ENCODE measurements at places on chromosomes 2 and 18.

DNA sequence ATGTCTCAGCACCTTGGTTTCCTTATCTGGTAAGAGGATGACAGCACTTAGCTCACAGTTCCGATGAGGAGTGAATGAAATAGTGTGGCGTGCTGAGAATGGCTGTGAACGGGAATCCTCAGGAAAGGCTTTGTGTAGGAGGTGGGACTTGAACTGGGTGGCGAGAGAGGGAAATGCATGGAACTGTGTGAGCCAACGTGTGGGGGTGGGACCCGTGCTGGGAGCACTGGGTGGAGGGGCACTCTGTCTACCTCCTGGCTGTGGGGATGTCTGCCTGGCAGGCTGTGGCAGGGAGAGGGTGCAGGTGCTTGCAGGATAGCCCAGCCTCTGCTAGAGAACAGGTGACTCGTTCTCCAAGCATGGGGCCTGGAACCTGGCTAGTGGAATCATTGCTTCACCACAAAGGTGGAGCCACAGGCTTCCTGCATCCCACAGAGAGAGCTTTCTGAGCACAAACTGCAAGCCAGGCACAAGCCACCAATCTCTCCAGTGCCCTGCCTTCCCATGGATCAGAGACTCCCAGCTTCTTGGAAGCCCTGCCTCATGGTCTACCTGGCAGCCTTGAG, 145.2 kb downstream of the CELF4 start:
- no peak for DNase-seq

DNA sequence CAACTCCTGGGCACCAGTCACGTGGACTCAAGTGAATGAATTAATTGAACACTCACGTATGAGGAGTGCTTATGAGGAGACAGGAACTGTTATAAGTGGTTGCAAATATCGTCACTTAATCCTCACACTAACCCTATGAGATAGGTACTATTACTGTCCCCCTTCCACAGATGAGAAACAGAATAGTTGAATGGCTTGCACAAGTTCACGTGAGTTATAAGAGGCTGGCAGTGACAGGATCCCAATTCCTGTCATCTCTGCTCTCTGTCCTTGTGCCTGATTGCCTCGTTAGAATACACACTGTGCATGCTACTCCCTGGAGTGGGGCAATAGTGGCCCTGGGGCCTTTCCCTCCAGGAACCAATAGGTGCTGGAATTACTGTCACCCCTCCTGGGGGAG, 253.5 kb downstream of the DYSF start:
- DNase-seq: no peak

DNA sequence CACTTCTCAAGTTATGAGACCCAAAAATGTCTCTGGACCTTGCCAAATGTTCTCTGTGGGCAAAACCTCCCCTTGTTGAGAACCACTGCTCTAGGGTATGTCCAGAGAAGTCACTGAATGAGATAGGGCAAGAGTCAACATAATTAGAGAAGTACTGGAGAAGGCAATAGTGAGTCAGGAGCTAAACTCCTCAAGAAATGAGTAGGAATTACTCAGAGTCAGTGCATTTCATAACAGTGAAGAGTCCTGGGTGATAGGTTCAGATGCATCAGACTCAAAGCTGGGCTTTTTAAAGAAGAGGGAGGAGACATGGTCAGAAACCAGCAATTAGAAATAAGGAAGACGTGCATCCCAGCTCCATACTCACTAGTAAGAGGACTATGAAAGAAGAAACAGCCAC, 38.6 kb upstream of the IHH start:
- DNase-seq: no peak

DNA sequence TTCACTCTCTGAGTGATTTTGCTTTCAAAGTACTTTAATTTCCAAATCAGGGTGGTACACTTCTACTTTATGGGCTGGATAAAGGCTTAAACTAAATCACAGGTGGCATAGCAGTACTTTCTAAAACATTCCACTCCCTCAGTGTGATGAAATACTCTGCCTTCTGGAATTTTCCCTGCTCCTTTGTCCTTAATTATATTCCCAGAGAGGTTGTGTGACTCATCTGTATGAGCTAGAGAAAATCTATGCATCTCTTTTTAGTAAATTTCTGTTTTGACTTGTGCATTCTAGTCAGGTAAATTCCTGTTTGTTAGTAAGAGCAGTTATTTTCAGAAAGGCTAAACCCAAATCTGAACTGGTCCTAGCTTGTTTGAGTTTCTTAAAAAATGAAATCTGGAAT, 29.0 kb upstream of the PLA2R1 start:
- no peak for DNase-seq

DNA sequence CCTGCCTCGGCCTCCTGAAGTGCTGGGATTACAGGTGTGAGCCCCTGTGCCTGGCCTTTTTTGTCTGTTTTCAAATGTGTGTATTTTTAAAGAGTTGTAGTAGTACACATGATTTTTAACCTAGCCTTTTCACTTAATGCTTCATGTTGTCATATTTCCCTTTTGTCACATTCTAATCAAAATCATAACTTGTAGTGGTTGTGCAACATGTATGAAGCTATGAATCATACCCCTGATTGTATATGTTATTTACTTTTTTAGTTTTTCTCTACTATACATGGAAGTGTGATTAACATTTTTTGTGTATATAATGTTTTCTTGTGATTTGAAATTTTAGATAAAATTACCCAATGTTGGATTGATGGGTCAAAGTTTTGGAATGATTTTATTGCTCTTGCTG, 8.5 kb downstream of the GEN1 start:
- DNase-seq: no peak

DNA sequence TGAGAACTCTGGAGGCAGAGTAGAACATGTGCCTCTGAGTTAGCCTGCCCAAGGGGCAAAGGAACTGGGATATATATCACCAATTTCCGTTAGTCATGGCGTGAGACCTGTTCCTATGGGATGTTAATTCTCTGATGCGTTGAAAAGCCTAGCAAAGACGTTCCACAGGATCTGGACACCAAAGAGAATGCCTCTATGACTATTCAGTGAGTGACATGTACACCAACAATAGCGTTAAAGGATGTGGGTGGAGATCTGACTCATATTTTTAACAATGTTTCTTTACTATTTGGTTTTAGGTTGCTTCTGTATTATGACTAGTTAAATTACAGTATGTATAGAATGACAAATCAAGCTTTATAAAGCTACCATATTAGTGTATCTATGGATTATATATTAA, 320.9 kb upstream of the MC4R start:
- no peak for DNase-seq

DNA sequence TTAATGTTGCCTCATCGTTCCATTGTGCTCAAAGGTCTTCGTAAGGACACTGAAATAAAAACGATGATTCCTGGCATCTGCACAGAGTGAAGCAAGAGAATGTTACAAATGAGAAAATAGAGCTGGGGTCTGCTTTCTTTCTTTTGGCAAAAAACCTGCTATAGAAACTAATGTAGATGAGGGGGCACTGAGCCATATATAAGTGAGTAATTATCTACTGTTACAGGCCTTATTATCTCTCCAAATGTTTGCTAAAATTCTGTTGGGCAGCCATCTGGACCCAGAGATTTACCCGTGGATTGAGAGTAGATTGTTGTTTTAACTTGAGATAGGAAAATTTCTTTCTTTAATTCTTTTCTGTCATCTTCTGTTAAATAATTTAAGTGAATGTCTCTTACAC, 472.5 kb upstream of the PIK3C3 start:
- DNase-seq: no peak

- DNase-seq: no peak
Measured at GRCh38 chr18:28576941-28577340, 400.0 kb upstream of the CDH2 start.

- no peak for DNase-seq
Measured at GRCh38 chr18:23711426-23711825, 22.2 kb downstream of the LAMA3 start.

DNA sequence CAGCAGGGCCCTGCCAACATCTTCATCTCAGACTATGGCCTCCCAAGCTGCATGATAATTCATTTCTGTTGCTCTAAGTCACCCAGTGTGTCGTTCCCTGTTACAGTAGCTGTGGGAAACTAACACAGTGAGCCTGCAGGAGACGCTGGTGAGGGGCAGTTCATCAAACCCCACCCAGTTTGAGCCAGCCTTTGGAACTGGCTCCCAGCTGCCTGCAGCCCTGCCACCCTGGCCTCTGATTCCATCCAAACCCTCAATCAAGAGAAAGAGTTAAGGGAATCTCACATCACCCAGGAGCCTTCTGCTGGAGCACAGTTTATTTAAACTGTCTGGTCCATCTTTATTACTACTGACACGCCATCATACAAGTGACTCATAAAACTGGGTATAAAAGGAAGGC, 64.9 kb upstream of the ZCCHC2 start:
- no peak for DNase-seq

- no peak for DNase-seq
Measured at GRCh38 chr2:11930211-11930761, 183.9 kb downstream of the LPIN1 start.

- no peak for DNase-seq
Measured at GRCh38 chr18:78736015-78736690, 243.5 kb upstream of the SALL3 start.

GRCh38 chr2:219408204-219408603, 10.0 kb upstream of the DES start:
- DNase-seq: no peak

GRCh38 chr2:23655934-23656596, 270.9 kb downstream of the ATAD2B start:
- DNase-seq: no peak

DNA sequence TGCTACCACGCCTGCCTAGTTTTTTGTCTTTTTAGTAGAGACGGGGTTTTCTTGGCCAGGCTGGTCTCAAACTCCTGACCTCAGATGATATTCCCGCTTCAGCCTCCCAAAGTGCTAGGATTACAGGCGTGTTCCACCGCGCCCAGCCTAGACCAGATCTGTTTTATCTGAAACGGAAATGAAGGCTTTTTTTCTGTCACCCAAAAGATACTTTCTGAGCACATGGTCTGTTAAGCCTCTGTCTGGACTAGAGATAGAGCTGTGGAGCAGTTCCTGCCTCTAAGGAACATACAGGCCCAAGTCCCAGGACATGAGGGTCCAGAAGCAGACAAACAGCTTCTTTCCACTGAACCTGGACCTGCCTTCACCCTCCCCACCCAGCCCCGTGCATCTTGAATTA, 43.6 kb upstream of the PTMA start:
- no peak for DNase-seq

GRCh38 chr2:162091325-162092007, 17.5 kb upstream of the DPP4 start:
- DNase-seq: no peak

DNA sequence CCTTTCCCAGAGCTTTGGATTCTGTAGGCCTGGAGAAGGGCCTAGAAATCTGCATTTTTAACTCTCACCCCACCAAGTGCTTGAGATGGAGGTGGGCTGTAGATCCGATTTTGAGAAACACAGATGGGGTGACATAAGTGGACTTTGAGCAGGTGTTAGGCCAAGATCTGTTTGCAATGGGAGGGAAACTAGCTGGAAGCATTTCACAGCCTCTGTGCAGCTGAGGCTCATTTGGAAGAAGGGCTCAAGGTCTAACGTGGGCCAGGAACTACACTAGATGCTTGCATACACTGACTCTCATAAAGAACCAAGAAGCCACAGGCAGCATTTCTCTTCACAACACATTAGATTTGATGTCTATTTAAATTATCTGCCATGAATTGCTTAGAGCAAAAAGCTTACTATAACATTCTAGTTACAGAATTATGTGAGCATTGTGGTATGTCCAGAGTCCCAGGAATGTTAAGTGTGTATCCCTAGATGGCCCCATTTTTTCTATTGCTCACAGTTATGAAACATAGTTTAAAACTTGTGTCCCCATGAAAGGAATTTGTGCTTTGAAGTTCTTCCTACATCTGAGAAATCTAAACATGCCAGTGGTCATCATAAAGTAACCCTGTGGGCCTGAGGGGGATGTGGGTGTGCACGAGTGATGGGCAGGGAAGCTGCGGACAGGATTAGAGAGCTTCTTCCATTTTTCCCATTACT, 77.2 kb downstream of the CD28 start:
- DNase-seq: no peak

- DNase-seq: no peak
Measured at GRCh38 chr2:195590861-195591205, 66.2 kb upstream of the SLC39A10 start.

DNA sequence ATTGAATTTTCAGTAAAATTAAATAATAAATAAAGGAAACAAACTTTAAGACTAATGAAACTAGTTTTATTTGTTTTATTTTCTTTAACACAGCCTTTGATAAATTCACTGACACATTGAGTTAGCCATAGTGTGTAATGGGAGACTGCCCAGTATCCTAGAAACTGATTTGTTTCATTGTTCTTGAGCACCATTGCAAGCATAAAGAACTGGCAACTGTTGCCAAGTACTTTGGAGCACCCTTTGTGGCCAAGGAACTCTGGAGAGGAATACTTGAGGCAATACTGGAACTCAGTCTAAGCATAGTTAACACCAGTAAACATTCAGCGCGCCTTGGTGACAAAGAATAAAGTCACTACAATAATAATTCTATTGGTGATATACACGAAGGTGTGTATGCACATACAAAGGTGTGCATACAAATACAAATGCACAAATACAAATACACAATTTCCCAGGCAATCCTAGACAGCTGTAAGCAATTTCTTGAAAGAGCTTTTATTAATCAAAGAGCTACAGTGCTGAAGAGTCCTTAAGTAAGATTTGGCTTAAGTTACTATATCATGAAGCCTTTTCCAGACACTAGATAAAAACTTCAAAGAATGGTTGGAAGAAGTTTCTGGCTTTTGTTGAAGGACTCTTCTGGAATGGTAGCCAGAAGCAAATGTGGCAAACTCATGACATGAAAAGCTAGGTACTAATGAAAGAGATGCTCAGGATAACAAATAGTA, 1371.2 kb downstream of the LRP1B start:
- no peak for DNase-seq

DNA sequence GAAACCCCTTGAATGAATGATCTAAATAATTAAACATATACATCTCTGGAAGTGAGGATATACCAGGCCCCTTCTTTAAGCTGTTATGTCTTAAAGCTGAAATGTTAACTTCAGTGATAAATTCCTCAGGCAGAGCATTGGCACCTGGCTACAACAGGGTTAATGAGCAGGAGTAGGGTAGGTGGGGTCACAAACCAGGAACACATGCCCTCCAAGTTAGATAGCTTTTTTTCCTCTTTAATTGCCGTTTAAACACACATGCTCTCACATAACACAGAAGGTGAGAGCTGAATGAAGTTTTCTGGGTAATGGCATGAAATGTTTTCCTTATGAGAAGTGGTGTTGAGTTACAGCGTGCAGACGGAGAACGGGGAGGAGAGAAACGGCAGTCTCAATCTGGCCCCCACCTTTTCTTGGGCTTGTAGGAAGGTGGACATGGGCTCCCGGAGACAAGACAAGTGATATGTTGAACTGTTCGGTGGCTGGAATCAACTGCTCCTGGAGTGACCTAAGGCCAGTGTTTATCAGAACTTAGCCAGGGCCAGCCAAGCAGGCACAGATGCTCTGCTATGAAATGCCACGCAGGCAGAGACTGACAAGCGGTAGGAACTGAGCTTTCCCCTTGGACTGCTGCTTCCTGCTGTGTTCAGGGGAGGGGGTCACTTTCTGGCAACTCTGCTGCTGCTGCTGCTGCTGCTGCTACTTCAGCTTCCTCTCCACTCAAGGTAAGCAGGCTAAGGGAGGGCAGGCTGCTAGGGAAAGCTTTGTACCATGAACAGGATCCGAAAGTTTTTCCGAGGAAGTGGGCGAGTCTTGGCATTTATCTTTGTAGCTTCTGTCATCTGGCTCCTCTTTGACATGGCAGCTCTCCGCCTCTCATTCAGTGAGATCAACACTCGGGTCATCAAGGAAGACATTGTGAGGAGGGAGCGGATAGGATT, at the start of gene GALNT5:
Gene GALNT5 (plus strand): TSS at position 394 of the 941 bp plus-strand sequence. CDS start 378 bp downstream, at position 772.
- DNase-seq: no peak

Data from GM12892 (cell line).